ENCODE measurements at places on chromosomes 1 and 21.

DNA sequence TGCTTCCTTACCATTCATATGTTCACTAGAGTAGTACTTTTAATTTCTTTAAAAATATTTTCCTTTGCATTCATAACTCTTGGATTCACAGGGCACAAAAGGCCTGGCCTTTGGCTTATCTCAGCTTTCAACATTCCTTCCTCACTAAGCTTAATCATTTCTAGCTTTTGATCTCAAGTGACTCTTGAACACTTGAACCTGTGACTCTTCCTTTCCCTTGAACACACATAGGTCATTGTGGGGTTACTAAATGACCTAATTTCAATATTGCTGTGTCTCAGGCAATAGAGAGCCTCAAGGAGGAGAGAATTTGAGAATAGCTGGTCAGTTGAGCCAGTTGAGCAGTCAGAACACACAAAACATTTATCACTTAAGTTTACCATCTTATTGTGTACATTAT is 49.9 kb downstream of the COL11A1 start:
- no peak for DNase-seq

- no peak for DNase-seq
Measured at GRCh38 chr1:164784960-164785359, 226.0 kb downstream of the PBX1 start.

- no peak for DNase-seq
Measured at GRCh38 chr1:40067023-40067422, 26.5 kb downstream of the CAP1 start.

- no peak for DNase-seq
Measured at GRCh38 chr1:7019510-7019909, 234.3 kb downstream of the CAMTA1 start.

- DNase-seq, result no peak
Measured at GRCh38 chr1:52263153-52263910, 102.7 kb downstream of the CC2D1B start.

DNA sequence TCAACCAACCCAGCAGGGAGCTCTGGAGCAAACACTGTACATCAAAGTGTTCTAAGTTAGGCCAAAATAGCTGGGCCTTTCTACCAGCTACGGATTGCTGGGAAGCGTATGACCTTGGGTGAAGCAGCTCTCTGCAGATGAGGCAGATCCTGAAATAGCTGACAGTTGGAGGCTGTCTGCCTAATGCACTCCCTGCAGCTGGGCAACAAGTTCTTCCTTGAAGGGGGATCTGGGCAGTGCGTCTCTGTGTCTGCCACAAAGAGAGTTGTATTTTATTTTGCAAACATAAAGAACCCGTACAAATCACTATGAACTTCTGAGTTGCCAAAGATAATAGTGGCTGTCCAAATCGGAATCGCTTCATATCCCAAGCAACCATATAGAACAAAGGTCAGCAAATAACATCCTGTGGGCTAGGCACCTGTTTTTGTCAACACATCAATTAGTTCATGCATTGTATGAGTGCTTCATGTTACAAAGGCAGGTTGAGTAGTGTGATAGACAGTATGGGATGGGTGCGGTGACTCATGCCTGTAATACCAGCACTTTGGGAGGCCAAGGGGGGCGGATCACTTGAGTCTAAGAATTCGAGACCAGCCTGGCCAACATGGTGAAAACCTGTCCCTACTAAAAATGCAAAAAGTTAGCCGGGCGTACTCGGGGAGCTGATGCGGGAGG is 29.1 kb upstream of the KLF17 start:
- peak; percentile 46 for DNase-seq

- DNase-seq, result peak; percentile 66
Measured at GRCh38 chr1:205918955-205919746, 24.1 kb downstream of the SLC26A9 start.

- DNase-seq, result no peak
Measured at GRCh38 chr1:224696891-224697765, 81.0 kb downstream of the CNIH3 start.

DNA sequence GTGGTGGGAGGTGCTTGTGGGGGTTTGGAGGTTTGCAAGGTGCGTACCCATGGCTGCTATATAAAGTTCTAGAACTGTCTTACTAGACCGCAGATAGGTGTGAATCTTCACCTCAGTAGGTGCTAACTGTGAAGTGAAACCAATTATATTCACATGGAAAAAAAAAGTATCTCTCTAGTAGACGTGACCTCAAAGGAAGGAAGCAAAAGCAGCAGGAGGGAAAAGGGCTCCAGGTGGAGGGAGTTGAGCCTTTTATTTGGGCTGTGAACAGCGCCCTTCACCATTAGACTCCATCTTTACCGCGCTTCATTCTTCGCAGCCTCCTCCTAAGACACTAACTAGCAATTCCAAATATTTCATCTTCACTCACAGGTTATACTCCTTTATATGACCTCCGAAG is 129.8 kb downstream of the TBX19 start:
- DNase-seq, result no peak

- DNase-seq, result no peak
Measured at GRCh38 chr1:101453844-101454243, 217.0 kb downstream of the S1PR1 start.

DNA sequence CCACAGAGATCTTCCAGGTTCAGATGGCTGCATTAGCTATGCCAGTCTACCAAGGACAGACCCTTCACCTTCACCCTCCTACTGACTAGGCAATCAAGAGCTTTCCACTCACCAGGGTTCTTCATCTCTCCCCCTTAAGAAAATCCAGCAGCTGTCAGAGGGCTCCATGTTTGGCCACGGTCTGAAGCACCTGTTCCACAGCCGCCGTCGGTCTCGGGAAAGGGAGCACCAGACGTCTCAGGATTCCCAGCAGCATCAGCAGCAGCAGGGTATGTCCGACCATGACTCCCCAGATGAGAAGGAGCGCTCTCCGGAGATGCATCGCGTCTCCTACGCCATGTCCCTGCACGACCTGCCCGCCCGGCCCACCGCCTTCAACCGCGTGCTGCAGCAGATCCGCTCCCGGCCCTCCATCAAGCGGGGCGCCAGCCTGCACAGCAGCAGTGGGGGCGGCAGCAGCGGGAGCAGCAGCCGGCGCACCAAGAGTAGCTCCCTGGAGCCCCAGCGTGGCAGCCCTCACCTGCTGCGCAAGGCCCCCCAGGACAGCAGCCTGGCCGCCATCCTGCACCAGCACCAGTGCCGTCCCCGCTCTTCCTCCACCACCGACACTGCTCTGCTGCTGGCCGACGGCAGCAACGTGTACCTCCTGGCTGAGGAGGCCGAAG is 13.8 kb downstream of the TMCC2 start:
- no peak for DNase-seq

GRCh38 chr1:198123133-198123532 is 33.7 kb upstream of the NEK7 start:
- no peak for DNase-seq

GRCh38 chr1:20413136-20413775 is 72.8 kb downstream of the CAMK2N1 start:
- no peak for DNase-seq

GRCh38 chr21:45821998-45822397 is 159.6 kb upstream of the COL6A1 start:
- DNase-seq, result no peak

DNA sequence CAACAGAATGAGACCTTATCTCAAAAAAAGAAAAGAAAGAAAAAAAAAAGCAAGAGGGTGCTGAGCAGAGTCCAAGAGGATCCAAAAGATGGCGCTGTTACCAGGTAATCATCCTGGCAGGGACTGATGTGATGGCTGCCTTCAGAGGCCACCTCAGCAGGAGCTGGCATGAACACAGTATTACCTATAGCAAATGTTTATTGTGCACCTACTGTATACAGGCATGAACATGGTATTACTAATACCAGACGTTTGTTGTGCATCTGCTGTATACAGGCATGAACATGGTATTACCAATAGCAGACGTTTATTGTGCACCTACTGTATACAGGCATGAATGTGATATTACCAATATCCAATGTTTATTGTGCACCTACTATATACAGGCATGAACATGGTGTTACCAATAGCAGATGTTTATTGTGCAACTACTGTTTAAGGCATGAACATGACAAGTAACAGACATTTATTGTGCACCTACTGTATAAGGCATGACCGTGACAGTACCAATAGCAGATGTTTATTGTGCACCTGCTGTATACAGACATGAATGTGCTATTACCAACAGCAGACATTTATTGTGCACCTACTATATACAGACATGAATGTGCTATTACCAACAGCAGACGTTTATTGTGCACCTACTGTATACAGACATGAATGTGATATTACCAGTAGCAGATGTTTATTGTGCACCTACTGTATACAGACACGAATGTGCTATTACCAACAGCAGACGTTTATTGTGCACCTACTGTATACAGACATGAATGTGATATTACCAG is 115.1 kb upstream of the TMEM51 start:
- peak; percentile 13 for DNase-seq

GRCh38 chr1:50333595-50333974 is 89.7 kb downstream of the DMRTA2 start:
- DNase-seq, result peak; percentile 16

GRCh38 chr1:183673605-183674323 is 20.6 kb upstream of the APOBEC4 start:
- no peak for DNase-seq

DNA sequence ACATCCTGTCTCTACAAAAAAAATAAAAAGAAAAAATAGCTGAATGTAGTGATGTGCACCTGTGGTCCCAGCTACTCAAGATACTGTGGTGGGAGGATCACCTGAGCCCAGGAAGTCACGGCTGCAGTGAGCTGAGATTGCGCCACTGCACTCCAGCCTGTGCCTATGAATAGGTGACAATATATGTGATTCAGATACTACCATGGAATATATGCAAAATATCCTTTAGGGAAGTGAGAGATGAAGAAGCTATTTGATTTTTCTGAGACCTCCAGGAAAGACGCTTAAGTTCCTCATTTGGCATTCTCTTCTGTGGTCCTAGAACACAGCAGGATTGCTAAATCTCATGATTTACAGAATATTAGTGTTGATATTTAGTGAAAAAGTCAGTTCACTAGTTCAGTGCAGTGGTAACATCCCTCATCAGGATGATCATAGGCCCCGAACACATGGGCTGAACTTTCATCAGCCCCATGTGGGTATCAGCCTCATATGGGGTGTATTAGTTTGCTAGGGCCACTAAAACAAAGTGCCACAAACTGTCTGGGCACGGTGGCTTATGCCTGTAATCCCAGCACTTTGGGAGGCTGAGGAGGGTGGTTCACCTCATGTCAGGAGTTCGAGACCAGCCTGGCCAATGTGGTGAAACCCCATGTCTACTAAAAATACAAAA is 6.0 kb upstream of the VASH2 start:
- DNase-seq, result no peak

DNA sequence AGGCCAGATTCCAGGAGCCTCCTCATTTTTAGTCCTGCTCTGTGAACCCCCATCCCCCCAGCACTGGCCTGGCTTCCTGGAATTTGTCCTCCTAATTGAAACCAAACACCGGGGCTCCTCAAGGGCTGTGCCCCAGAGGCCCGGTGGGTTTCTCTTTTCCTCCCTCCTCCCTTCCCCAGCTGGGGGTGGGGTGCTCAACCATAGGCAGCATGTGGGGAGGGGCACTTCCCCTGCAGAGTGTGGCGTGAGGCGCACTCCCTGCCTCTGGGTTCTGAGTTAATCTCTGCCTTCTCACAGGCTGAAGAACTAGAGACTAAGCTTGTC is 67.5 kb upstream of the ACOT11 start:
- DNase-seq, result no peak

DNA sequence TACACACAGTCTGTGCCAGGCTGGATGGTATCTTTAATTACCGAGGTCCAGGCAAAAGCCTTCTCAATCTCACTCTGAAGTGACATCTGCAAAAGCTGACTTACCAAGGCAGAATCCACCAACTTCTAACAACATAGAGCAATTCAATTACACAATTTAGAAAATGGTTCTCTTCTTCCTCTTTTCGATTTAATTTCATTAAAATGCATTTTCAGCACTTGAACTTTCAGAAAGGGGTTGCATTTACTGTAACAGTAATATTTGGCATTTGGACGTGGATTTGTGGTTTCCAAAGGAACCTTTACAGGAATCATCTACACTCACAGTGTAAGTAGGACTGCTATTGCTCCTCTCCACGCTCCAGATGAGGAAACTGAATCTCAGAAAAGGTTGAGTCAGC is 53.3 kb downstream of the ERO1B start:
- DNase-seq, result no peak

GRCh38 chr1:4616831-4617465 is 37.5 kb upstream of the AJAP1 start:
- no peak for DNase-seq

DNA sequence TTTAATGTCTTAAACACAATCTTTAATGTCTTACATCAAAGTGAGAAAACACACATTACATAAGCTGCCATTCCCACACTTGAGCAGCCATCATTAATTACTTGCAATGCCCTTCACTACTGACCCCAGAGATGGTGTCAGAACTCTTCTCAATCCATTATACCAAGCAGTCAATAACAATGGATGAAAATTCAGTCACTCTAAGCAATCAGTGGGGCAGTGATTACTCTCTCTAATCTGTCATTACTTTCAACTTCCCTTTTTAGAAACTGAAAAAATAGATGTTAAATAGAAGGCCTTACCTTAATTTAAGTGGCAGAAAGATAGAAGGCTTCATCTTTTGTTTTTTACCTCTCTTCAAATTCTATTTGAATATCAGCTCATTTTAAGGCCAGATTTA is 9.7 kb upstream of the FRRS1 start:
- DNase-seq, result no peak

- no peak for DNase-seq
Measured at GRCh38 chr1:178254433-178254832, 160.5 kb downstream of the RASAL2 start.

DNA sequence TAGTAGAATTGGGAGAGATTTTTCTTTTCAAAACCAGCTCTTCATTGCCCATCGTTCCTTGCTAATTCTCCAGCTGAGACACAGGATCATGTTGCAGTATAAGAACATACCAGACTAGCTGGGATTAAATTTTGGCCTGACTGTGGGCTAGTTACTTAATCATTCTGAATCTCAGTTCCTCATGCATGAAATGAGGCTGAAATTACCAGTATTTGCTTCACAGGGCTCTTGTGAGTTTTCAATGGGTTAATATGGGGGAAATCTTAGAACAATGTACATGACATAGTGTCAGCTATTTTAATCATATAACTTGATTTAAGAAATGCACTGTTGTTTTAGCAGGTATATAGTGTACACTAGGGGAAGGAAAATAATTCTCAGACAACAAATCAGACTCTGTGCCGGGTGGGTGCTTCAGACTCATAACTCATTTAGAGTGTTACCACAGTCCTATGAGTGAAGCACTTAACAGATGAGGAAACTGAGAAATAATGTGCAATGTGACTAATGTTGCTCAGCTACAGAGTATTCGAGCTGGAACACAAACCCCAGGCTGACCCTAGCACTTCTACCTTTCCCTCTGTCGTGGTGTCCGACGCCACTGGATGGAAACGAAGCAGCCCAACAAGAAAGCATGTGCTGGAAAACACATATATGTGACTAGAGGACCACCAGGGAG is 137.6 kb upstream of the SGIP1 start:
- no peak for DNase-seq

- no peak for DNase-seq
Measured at GRCh38 chr1:33712186-33712585, 151.7 kb upstream of the HMGB4 start.

GRCh38 chr1:74953622-74954021 is 180.6 kb upstream of the LHX8 start:
- DNase-seq, result no peak
